Neural crest cell (in vitro differentiated cells): ENCODE measurements at places on chromosomes 3 and 15.
A peak's percentile ranks its signal among the peaks of the same experiment; 100 is the strongest.

GRCh38 chr3:160879859-160880258 lies 123.8 kb downstream of the PPM1L start:
- H3K4me1 ChIP-seq: peaks cover 8% of the 10 kb centered on the region
- no peak overlapping the region for H3K27ac ChIP-seq
- H3K27me3 ChIP-seq: no peaks in the 10 kb centered on the region
- H3K4me3 ChIP-seq: no peak overlapping the region
- no peaks in the 10 kb centered on the region for H3K36me3 ChIP-seq
- no peak for DNase-seq

DNA sequence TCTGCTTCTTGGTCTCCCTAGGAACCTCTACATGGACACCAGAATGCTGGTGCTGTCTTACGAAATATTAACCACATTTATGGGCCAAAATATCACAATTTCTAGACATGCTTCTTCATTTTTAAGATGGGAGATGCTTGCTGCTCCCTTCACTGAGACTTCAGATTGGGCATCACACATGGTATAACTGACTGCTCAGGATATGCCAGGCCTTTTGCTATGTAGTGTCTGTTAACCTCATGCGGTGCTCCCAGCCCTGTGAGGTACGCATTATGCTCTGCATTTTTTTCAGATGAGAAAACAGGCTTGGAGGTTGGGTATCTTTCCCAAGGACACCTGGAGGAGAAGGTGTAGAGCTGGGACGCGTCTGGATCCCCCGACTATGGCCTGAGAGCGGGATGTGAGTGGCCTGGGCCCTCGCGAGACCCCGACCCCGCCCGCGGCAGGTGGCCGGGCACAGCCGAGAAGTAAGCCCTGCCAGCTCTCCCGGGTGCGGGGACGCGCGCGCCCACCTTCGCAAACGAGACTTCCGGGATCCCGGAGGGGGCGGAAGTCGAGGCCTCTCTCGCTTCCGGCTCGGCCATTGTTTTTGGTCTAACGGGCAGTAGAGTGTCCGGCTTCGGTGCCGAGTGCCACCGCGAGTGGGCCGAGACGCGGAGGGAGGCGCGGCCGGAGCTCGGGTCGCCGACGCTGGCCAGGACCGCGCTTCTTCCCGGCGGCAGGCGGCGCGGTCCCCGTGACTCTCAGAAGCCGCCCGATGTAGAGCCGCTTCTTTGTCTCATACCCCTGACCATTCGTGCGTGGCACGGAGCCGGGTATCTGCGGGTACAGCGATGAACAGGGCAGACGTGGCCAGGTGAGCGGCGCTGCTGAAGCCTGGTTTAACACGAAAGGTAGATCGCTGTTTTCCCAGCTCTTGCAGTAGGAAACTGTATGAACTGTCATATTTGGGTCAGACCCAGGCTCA lies at the start of gene ZKSCAN7:
TSS of gene ZKSCAN7 (plus strand) at position 568 of the 967 bp plus-strand sequence. CDS start 1,855 bp downstream, outside the sequence.
- peak within 1 kb of the TSS; percentile 99 for H3K27ac ChIP-seq
- peaks cover 34% of the 10 kb centered on the region for H3K27me3 ChIP-seq
- H3K4me1 ChIP-seq: peaks cover 29% of the 10 kb centered on the region

GRCh38 chr3:172226831-172227230 lies 187.5 kb downstream of the FNDC3B start:
- no peak overlapping the region for H3K27ac ChIP-seq
- H3K4me3 ChIP-seq: no peak overlapping the region
- no peak for DNase-seq

- no peaks in the 10 kb centered on the region for H3K36me3 ChIP-seq
- no peak overlapping the region for H3K27ac ChIP-seq
- no peaks in the 10 kb centered on the region for H3K27me3 ChIP-seq
Observed at GRCh38 chr15:96767703-96768434, 437.4 kb downstream of the NR2F2 start.

DNA sequence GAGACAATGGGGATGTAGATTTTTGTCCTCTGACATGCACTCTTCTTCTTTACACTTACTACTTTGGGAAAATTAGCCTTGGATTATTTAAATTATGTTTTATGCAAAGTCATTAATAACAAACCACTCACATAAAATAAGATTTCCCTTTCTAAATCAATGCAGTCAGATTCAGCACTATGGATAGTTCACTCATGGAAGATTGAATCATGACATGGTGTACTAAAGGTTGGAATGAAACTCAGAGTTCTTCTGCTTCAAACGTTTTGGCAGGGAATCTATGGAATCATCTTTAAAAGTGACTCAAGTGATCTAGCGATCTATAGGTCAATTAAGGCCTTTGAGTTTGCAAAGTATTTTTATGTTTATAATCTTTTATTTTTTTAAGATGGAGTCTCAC lies 154.3 kb downstream of the KCNMB2 start:
- no peak overlapping the region for H3K4me3 ChIP-seq
- no peaks in the 10 kb centered on the region for H3K4me1 ChIP-seq
- peaks cover 4% of the 10 kb centered on the region for H3K27me3 ChIP-seq

- H3K27ac ChIP-seq: no peak overlapping the region
- H3K36me3 ChIP-seq: peaks cover 43% of the 10 kb centered on the region
- H3K4me1 ChIP-seq: no peaks in the 10 kb centered on the region
- no peaks in the 10 kb centered on the region for H3K27me3 ChIP-seq
Observed at GRCh38 chr3:188421836-188422540, 268.0 kb downstream of the LPP start.

GRCh38 chr3:143977341-143978262 lies 6.0 kb downstream of the DIPK2A start:
- H3K4me3 ChIP-seq: peak overlapping the region; percentile 27
- H3K27ac ChIP-seq: no peak overlapping the region
- DNase-seq: no peak
- peaks cover 29% of the 10 kb centered on the region for H3K4me1 ChIP-seq
- peaks cover 12% of the 10 kb centered on the region for H3K36me3 ChIP-seq
- H3K27me3 ChIP-seq: no peaks in the 10 kb centered on the region

GRCh38 chr3:141410408-141410807 lies 42.1 kb downstream of the ZBTB38 start:
- peaks cover 35% of the 10 kb centered on the region for H3K4me1 ChIP-seq
- peaks cover 12% of the 10 kb centered on the region for H3K36me3 ChIP-seq
- no peak for DNase-seq
- no peak overlapping the region for H3K4me3 ChIP-seq
- no peak overlapping the region for H3K27ac ChIP-seq

DNA sequence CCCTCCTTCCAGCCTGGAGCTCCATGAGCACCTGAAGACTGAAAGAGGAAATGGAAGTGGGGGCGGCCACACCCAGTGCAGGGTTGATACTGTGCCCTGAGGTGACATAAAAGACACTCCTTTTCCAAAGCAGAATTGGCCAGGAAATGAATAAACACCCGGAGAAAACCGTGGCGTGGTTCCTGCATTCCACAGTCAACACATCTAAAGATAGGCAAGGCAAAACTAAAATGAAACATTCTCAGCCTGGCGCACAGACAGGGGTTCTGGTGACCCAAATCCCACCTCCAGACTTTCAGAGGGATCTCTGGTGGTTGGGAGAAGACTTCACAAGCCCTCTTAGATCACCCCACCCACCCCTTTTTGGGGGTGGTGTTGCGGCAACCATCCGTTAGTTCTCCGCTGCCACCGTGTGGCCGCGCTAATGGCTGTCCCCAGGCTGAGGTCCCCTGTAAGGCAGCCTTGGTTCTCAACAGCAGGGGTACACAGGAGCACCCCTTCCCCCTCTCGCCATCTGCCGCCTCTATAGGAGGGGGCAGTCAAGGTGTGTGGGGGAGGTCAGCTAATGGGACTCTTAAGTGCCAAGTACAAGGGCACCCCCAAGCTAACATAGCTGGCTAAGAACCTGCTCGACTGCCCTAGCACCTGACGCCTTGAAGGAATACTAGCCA lies 2.5 kb upstream of the MST1R start:
- H3K4me1 ChIP-seq: peaks cover 11% of the 10 kb centered on the region
- H3K4me3 ChIP-seq: no peak overlapping the region
- H3K36me3 ChIP-seq: no peaks in the 10 kb centered on the region

- peak overlapping the region; percentile 35 for H3K27ac ChIP-seq
- DNase-seq: peak; percentile 30
- H3K4me1 ChIP-seq: peaks cover 4% of the 10 kb centered on the region
Observed at GRCh38 chr3:49841126-49841696, 15.2 kb downstream of the TRAIP start.

- H3K36me3 ChIP-seq: peaks cover 8% of the 10 kb centered on the region
- H3K4me3 ChIP-seq: no peak overlapping the region
- H3K27me3 ChIP-seq: no peaks in the 10 kb centered on the region
Observed at GRCh38 chr3:177640319-177640965, 443.2 kb upstream of the TBL1XR1 start.

- DNase-seq: no peak
- peaks cover 28% of the 10 kb centered on the region for H3K4me1 ChIP-seq
- H3K36me3 ChIP-seq: peaks cover 20% of the 10 kb centered on the region
- H3K27me3 ChIP-seq: no peaks in the 10 kb centered on the region
Observed at GRCh38 chr3:16336825-16337224, 71.8 kb downstream of the OXNAD1 start.

DNA sequence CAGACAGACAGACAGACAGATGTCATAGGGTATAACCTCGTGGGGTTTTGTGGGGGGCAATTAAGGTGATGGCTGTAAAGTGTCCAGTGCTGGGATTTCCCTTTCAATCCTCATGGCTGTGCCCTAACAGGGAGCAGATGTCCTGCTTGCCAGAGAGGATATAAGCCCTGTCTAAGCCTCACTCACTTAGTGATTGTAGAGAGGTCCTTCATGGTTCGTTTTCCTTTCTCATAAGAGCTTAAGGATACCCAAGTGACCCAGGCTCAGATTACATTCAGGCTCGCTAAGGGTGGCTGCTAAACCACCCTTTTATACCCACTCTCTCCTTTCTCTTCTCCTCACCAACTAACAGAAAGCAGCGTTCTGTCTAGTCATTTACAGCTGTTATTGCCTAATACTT lies 19.2 kb downstream of the LYSMD2 start:
- no peaks in the 10 kb centered on the region for H3K36me3 ChIP-seq
- DNase-seq: no peak
- no peak overlapping the region for H3K4me3 ChIP-seq
- H3K27ac ChIP-seq: no peak overlapping the region

DNA sequence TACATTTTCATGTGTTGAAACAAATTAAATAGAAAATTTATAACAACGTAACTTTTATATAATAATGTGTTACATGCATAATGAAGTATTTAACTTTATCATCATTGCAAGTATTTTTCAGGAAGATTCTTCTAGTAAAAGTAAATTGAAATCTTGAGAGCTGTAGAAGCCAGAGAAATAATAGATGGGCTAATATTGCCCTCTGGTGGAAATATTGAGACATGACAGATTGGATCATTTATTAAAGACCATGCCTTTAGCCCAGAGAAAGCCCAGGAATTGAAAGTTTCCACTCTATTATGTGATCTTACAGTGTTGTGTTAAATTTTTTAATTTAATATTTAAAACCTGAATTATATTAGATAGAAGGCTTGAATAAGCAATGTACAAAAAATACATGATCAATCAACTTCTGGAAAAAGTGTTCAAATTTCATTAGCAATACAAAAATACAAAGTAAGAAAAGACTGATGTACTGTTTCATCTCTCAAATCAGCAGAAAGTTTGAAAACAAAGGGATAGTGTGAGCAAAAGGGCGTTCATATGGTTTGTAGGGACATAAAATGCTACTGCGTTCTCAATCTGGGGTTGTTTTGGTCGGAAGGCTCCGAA lies 52.7 kb upstream of the SPTSSB start:
- no peak overlapping the region for H3K4me3 ChIP-seq
- peaks cover 24% of the 10 kb centered on the region for H3K4me1 ChIP-seq
- peak overlapping the region; percentile 79 for H3K27ac ChIP-seq
- no peaks in the 10 kb centered on the region for H3K27me3 ChIP-seq
- no peak for DNase-seq

- no peak overlapping the region for H3K4me3 ChIP-seq
- H3K27me3 ChIP-seq: peaks cover 5% of the 10 kb centered on the region
- DNase-seq: no peak
- peaks cover 6% of the 10 kb centered on the region for H3K36me3 ChIP-seq
- H3K4me1 ChIP-seq: peaks cover 24% of the 10 kb centered on the region
Observed at GRCh38 chr3:45365060-45365459, 23.3 kb upstream of the LARS2 start.

- no peak overlapping the region for H3K27ac ChIP-seq
- H3K27me3 ChIP-seq: peaks cover 3% of the 10 kb centered on the region
- no peak for DNase-seq
- no peaks in the 10 kb centered on the region for H3K4me1 ChIP-seq
- no peaks in the 10 kb centered on the region for H3K36me3 ChIP-seq
- H3K4me3 ChIP-seq: no peak overlapping the region
Observed at GRCh38 chr15:57827971-57828370, 121.5 kb downstream of the POLR2M start.

DNA sequence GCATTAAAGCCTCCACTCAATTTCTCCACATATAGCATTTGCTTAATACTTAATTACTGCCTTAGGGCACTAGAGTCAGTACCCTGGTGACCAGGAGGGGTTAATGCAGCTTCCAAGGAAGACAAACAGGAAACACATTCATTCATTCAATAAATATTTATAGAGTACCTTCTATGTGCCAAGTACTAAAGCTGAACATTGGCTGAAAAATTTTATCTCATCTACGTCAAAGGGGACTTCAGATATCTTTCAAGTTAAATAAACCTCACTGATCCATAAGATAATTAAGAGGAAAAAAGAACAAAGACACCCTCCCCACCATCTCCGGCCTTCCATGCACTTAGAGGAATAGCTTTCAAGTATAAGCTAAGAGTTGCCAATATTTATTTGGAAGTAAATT lies 156.9 kb upstream of the PRICKLE2 start:
- H3K27me3 ChIP-seq: no peaks in the 10 kb centered on the region
- H3K4me3 ChIP-seq: no peak overlapping the region
- DNase-seq: no peak
- H3K36me3 ChIP-seq: peaks cover 4% of the 10 kb centered on the region
- H3K27ac ChIP-seq: no peak overlapping the region

GRCh38 chr3:12965999-12966846 lies 107.0 kb downstream of the IQSEC1 start:
- peak overlapping the region; percentile 95 for H3K4me3 ChIP-seq
- no peaks in the 10 kb centered on the region for H3K36me3 ChIP-seq
- H3K27me3 ChIP-seq: peaks cover 13% of the 10 kb centered on the region
- peak overlapping the region; percentile 96 for H3K27ac ChIP-seq
- no peak for DNase-seq

DNA sequence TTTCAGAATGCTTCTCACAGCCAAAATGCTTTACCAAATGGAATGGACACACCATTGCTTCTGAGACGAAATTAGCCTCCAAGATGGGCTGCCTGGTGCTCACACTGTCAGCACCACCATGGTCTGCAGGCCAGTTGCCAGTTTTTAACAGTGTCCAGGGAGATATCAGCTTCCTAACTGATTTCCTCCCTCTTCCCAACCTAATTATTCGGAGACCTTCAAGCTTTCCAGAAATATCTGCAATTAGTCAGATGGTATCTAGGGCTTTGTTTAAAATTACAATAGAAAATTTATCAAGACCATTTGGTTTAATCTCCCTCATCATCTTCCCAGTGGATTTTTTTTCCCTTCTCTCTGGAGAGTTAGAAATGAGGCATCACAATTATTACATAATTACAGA lies 287.5 kb downstream of the ZPLD1 start:
- DNase-seq: no peak
- H3K4me1 ChIP-seq: no peaks in the 10 kb centered on the region
- no peaks in the 10 kb centered on the region for H3K36me3 ChIP-seq

- H3K4me1 ChIP-seq: no peaks in the 10 kb centered on the region
- no peaks in the 10 kb centered on the region for H3K27me3 ChIP-seq
Observed at GRCh38 chr15:55969582-55969981, 23.8 kb downstream of the NEDD4 start.

- H3K27me3 ChIP-seq: no peaks in the 10 kb centered on the region
- H3K36me3 ChIP-seq: peaks cover 19% of the 10 kb centered on the region
- no peak overlapping the region for H3K27ac ChIP-seq
- no peak for DNase-seq
- H3K4me1 ChIP-seq: peaks cover 65% of the 10 kb centered on the region
Observed at GRCh38 chr15:65374821-65375401, 2.9 kb downstream of the IGDCC3 start.
